IMR-90 (cell line): ENCODE measurements at places on chromosomes 4 and X. TPM values are rescaled to one million over a fixed set of nuclear protein-coding genes. Genes with fewer than 3 reads are reported as not detected.

Gene FRAS1
- total RNA-seq: under 0.01 TPM in 2 replicates

Gene SORCS2
- total RNA-seq: 0.28 and 0.36 TPM in 2 replicates

Gene MAGEC3
- total RNA-seq: not detected in 2 replicates

Gene PDCL2
- total RNA-seq: not detected in 2 replicates

Gene FAM50A
- total RNA-seq: 46.4 and 65.5 TPM in 2 replicates

Gene NLGN4X
- not detected in 2 replicates for total RNA-seq

DNA sequence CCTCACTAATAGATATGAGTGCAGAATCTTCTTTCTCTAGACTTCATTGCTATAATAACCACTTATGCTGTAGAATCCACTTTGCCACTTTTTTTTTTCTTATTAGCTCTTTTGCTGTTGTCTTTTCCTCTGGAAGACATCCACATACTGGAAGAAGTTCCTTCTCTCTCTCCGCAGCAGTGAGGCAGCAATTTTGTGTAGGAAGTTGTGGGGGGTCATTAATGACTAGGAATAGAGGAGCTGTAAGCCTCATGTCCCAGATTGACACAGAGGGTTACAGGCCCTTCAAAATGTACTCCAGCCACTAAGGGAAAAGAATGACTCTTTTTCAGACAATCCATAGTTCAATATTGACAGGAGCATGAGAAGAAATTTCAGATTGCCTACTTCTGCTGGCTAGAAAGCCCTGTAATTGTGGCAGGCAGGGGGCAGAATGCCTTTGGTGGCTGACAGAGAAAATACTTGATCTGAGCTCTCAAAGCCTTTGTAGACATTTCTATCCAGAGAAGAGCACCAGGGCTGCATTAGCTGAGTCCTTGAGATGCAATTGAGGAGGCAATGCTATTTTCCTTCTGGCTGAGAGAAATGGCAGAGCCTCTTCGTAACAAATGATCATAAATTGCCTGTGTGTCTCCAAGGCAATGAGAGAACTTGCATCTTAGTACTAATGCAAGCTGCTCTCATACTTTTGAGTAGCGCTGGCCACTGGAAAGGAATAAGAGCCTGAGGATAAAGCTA is 856.2 kb downstream of the STIM2 start:
- DNase-seq: no peak

DNA sequence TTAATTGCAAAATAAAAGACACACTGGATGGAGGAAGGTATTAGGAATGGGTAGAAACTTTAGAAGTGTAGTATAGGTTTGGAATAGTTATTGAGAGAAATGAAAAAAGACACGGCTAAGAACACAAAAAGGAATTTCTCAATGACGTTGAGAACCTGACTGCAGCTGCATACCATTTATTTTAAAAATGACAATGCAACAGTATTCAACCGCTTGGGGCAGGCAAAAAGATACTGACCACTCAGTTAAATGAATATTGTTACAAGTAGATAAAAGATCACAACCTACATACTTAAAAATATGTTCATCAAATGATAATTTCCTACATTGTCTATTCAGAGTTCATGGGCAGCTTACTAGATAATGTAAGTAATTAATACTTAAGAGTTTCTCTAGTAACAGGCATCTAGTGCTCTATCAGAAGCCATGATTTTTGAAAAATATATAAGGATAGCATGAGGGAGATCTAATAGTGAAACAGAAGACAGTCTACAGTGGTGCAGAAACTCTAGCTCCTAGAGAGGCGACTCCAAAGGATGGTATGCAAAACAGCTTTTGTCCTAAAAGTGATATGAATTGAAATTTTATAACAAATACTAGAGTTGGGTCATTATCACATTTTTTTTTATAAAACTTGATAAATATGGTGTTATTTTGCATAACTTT is 216.2 kb upstream of the VEGFC start:
- DNase-seq: peak; percentile 13

DNA sequence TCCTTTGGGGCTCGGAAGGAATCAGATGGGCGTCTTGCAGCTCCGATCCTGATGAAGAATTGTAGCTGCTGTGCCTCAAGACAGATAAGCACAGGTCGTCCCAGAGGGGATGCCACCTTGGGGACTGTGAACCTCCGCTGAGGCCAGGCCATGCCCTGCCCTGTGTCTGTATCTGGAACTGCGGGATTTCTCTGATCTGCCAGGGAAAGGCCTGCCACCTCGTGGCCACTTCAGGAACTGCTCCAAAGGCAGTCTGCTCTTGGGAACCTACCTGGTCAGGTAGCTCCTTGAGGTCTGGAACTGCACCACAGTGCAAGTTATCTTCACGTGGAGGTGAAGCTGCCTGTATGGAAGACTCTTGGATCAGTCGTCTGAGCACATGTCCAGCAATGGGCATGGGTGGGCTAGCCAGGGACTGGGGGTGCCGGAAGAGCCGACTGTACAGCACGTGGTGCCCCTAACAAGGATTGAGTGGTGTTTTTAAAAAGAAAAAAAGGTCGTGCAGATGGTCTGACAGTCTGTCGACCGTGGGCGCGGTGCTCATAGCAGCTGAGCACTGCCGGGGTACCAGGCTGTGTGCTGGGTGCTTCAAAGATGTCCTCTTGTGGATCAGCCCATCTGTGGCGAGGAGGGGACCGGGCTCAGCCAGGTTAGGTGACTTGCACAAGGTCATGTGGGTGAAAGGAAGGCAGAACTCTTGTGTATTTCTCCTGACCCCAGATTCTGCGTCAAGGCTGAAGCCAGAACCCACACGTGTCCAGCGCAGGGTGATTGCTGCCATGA is 3.1 kb upstream of the GRPEL1 start:
- DNase-seq: peak; percentile 54

DNA sequence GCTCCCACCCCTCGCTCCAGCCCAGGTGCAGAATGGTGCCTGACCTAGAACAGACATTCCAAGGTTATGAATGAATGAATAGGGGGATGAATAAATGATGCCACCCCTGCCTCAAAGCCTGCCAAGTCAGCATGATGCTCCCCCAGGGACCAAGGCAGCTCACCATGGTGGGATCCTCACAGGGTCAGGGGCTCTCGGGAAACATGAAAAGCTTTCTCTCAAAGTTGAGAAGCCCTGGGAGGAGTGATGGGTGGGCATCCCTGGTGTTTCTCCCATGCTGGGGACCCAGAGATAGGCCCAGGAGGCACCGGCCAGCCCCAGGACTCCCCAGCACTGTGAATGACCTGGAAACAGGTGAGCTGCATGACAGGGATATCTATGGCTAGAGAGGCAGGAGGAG is 58.9 kb downstream of the HTRA3 start:
- DNase-seq: no peak

GRCh38 chr4:184313702-184314659 is 96.3 kb upstream of the ENPP6 start:
- DNase-seq: no peak

- DNase-seq: peak; percentile 62
These were observed 408.9 kb upstream of the CTSO start for GRCh38 chr4:156362581-156362980.

GRCh38 chr4:40845154-40845835 is 95.5 kb downstream of the NSUN7 start:
- DNase-seq: no peak

- DNase-seq: no peak
These were observed 1832.1 kb downstream of the ARAP2 start for GRCh38 chr4:34412233-34412632.

GRCh38 chr4:107564326-107564725 is 155.7 kb downstream of the PAPSS1 start:
- DNase-seq: no peak

- no peak for DNase-seq
These were observed 971.8 kb upstream of the AGA start for GRCh38 chr4:178414042-178414441.

DNA sequence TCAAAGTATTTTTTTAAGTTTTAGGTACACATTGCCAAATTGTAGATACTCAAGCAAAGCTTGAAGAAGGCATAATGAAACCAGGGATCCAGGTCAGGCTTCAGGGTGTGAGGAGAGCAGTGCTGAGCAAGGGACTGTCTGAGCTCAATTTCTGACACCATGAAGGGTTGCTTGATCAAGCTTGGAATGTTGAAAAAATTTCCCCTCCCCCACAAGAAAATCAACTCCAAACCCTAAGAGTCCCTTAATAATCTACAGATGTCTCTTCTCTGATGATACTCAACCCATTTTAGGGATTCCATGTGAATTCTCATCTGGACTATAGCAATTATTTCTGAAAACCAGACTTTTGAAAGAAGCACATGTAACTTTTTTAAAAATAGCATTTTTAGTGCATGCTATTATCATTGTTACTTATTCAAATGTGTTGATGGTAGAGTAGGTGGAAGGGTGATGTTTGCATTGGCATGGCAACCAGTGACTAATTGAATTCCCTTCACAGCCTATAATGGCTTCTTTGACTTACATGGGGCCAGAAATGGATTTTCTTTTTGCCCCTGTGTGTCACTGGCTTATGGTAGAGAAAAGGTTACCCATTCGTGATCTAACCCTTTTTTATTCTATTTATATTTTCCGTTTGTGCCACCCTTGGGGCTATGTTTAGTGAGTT is 252.0 kb downstream of the FBXW7 start:
- DNase-seq: no peak

DNA sequence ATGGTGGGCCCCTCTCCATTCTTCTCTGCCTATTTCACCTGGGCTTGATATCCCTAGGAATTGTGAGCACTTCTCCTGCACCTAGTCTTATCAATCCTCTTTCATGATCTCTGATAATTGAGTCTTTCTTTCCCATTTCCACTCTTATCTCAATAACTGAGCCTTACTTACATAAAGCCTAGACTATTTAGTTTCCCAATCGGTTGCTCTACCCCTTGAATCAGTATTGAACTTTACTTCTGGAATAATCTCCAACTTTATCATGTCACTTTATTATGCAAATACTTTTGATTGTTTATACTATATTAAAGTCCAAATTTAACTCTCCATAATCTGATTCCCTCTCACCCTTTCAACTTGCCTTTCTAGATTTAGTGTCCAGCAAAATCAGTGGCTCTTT is 222.7 kb downstream of the SPRY1 start:
- DNase-seq: no peak

GRCh38 chrX:108439426-108439942 is at the start of gene COL4A5:
Gene COL4A5, plus strand, starts transcription at chrX:108439838. Its CDS starts 288 bp downstream, at chrX:108440126.
- peak; percentile 80 for DNase-seq

DNA sequence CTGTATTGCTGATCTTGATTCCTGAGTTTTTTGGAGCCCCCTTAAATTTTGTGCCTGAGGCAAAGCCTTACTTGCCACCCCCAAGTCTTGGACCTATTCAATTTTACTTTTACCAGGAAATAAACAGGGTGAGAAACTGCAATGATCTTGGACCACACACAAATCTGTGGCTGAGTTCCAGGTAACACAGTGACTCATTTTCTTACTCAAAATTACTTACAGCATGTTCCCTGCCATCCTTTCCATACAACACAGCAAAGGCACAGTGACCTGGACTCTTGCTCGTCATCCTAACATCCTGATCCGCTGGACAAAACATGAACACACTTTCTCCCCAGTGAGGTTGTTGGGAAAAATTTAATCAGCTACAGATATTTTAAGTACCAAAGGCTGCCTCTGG is 60.7 kb upstream of the S100G start:
- DNase-seq: peak; percentile 76

- no peak for DNase-seq
These were observed 168.2 kb downstream of the C4orf33 start for GRCh38 chr4:129264008-129264657.
